ENCODE measurements at places on chromosomes 2 and 18. TPM values are rescaled to one million over a fixed set of nuclear protein-coding genes. Genes with fewer than 3 reads are reported as not detected.

DNA sequence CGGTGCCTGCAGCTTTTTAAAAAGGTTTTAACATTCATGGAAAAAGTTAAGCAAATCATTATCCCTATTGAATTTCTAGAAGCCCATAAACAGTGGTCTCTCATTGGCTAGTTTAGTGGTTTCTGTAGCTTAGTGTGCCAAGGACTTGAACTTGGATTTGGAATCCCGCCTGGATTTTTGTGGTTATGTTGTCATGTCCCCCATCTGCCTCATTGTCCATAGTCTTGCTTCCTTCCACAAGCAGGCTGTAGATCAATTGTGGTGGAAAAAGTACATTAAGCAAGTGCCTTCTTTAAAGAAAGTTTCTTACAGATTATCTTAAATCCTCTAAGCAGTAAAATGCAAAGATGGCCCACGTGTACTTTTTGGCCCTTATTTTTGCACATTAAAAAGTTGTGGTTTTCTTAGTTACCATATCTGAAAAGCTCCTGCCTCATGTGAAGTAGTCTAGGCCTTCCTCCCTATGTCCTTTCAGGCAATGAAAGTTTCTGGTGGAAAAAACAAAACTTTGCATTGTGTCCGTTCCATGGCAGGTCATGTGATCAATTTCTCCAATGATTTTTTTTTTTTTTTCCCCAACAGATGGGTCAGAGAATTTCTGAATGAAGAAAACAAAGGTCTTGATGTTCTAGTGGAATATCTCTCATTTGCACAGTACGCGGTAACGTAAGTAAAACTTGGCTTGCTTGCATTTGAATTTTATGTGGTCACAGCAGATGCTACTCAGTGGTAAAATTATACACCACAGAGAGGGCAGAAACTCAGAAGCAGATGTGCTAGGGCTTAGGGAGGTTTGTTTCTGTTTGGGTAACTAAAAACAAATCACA, 158.9 kb downstream of the PRPF40A start:
- DNase-seq, result peak; percentile 97

- DNase-seq, result peak; percentile 48
These were observed 537 bp downstream of the AGFG1 start for GRCh38 chr2:227472265-227473121.

DNA sequence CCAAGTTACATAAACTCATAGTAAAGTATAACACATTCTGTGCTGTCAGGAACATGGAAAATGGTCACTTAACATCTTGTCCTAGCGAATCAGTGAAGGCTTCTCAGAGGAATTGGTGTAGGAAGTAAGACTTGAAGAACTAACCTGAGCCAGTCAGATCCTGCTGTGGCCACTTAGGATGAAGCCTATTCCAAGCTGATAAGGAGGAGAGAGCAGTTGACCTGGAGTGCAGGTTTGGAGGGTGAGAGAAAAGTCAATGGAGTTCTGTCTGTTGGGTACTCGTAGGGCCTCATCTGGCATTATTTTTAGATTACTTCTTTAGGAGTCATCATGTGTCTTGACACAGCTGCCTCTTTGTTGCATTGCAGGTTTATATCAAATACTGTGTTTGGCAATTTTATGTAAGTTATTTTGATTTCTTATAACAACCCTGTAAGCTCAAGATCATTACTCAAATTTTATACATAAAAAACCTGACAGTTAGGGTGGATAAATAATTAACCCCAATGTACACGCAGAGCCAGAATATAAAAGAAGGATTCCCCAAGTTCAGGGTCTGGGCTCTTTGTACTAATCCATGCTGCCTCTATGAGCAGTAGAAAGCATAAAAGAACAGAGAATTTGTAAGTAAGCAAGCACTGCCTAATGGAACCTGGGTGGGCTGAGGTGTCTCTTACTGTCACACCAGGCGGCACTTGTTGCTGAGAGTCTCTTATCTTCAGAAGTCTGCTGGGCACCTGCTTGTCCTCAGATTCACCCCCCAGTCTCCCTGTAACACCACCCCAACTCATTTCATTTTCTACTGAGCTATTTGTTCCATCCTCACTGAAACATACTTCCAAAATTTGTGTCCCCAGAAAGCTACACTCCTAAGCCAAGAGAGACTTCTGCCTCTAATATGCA, 252.1 kb upstream of the NT5C1B start:
- DNase-seq, result no peak

- DNase-seq, result peak; percentile 75
These were observed 43.4 kb downstream of the ITGB6 start for GRCh38 chr2:160156665-160157064.

DNA sequence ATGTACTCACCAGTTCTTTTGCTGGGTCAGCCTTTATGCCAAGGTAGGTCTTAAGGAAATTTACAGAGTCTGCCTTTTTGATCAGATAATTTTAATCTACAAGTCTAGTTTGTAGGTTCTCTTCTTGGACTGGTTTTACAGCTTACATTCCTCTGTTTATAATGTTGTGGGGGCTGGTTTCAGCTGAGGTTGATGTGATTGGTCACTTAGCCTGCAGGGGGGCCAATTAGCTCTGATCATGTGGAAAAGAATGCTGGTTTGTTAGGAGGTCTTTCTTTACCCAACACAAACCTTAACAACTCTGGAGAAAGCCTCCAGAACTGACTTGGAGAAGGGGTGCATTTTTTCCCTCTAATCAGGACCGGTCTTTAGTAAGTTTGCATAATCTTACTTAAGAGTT, at the start of gene KCNJ13:
Gene KCNJ13 (minus strand): TSS at position 131 of the 400 bp plus-strand sequence. CDS start 5,203 bp downstream, outside the sequence.
- DNase-seq, result peak; percentile 19

DNA sequence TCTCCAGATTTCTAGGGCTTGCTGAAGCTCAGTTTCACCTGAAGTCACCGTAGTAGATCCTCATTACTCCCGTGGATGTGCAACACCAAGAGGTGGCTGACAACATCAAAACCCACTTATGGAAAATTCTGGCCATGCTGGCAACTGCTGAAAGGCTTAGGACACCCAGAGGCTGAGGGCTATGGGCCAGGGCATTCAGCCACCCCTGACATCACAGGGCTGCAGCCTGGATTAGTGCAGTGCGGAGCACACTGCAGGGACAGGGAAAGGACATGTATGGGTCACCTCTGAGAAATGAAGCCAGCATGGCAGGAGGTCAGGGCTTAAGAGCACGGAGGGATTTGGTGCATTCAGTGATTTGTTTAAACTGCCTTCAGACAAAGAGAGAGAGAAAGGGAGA, 300.6 kb downstream of the TDRD15 start:
- DNase-seq, result no peak

DNA sequence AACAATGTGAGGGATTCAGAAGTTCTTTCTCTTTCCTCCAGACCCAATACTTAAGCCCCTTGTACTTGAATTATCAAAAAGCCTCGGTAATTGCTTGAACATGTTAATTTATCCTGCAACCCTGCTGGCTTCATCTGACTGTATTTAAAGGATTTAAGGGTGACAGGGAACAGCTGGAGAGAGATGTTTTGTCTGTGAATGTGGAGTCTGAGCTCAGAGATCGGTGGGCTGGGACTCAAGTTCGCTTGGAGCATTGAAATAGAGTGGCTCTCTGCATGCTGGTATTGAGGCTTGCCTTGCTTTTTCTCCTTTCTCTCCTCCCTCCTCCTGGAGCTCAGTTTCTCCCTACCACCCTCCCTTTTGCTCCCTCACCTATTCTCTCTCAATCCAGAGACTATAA, 73.6 kb downstream of the BOD1L2 start:
- no peak for DNase-seq

DNA sequence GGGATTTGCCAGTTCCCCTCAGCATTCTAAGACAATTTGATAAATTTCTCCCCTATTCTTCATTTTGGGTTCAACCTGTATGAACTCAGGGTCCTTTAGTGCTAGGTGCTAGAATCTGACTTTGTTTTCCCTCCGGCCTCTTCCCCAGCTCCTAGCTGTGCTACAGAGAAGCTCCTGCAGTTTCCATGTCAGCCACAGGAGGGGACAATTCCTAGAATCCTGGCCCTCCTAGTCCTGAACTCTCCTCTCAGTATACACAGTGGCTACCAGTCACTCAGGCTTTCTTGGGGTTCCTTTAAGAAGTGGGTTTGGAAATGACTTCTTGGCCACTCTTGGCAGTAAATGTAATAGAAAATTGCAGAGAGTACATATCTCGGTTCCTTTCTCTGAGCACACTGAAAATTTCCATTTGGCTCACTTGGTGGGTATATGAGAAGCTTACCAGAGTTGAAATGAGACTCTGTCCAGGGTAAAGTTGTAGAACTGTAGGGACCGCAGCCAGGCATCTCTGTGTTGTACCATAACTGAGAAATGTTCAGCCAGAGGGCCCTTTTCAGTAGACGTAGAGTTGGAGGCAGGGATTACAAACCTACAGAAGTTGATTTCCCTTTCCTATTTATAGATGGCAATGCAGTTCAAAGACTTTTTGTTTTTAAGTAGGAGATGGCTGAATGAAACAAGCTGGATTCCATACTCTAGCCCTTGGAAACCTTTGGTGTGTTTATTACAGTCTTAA, 5.0 kb upstream of the CHST10 start:
- DNase-seq, result peak; percentile 51

- peak; percentile 45 for DNase-seq
These were observed 111.3 kb downstream of the ESCO1 start for GRCh38 chr18:21489119-21489750.

- peak; percentile 60 for DNase-seq
These were observed 4.2 kb downstream of the HOXD11 start for GRCh38 chr2:176111309-176111663.

- DNase-seq, result no peak
These were observed 1114.7 kb downstream of the SOCS6 start for GRCh38 chr18:71403501-71403900.

Gene ELOA2
- not detected for total RNA-seq
